ENCODE measurements at places on chromosomes 3 and 15.

GRCh38 chr3:30292192-30292893 lies 314.1 kb upstream of the TGFBR2 start:
- DNase-seq, result no peak

DNA sequence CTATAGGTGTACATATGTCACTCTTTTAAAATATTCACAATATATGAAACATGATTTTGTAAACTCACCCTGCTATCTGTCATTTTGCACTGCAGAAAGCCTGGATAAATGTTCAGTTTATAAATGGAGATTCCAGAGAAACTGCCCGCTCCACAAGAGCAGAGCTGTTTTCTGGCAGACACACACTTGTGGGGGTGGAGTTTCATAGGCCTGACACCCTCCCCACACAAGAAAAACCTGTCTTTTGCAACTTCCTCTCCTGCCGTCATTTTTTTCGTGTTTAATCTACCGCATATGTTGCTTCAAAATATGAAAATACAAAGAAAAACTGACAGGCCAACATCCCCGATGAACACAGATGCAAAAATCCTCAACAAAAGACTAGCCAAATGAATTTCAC lies 479.0 kb downstream of the GABRG3 start:
- DNase-seq, result no peak

DNA sequence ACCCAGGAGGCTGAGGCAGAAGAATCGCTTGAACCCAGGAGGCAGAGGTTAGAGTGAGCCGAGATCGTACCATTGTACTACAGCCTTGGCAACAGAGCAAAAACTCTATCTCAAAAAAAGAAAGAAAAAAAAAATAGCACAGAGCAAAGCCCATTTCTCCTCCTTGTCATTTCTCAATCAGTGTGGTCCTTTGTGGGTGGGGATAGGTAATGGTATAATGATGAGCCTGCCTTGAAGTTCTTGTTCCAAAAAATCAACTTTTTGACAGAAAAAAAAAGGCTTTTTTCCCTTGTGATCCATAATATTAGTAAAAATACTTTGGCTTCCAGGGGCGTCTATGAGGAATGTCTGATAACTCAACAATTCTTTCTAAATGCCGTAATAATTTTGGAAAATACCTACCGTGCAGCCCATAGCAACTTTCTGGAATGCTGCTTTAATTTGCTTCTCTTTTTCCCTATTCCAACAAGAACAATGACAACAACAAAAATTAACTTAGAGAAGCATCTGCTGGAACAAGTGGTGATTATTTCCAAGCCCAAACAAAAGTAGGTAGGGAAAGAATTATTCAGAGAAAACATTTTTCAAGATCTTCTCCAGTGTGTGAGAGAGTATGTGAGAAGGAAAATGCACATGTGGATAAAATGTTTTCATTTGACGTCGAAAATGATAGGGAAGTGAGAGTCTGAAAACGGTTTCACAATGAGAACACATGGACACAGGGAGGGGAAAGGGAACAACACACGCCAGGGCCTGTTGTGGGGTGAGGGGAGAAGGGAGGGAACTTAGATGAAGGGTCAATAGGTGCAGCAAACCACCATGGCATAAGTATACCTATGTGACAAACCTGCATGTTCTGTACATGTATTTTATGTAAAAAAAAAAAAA lies 337.8 kb downstream of the RBMS3 start:
- DNase-seq, result no peak

- no peak for DNase-seq
Observed at GRCh38 chr3:146817704-146818103, 212.6 kb upstream of the PLSCR5 start.

GRCh38 chr15:70125605-70126004 lies 27.9 kb upstream of the TLE3 start:
- no peak for DNase-seq

GRCh38 chr3:122782804-122783203 lies 10.8 kb downstream of the HSPBAP1 start:
- no peak for DNase-seq

DNA sequence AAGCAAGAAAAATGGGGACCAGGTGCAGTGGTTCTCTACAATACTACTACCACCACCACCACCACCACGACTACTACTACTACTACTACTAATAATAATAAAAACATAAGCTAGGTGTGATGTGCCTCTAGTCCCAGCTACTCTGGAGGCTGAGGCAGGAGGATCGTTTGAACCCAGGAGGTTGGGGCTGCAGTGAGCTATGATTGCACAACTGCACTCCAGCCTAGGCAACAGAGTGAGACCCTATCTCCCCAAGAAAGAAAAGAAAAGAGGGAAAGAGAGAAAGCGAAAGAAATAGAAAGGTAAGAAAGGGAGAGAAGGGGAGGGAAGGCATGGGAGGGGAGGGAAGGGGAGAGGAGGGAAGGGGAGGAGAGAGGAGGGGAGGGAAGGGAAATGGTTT lies 350.6 kb downstream of the FOXP1 start:
- DNase-seq, result no peak

DNA sequence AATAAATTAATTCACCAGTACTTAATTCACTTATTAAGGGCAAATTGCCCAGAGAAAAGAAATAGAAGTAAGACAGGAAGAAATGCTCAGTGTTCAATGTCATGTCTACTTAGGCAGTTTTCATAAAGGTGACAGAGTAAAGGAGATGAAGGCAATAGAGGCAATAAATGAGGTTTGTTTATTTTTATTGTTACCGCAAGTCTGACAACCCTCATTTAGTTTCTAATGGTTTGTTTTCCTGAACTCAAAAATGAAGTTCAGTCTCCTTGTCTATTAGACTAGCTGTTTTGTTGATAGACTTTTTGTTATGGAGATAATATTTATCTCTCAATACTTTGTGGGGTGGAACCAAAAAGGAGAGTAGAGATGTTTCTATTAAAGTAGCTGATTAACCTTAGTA lies 258.3 kb downstream of the C3orf38 start:
- no peak for DNase-seq

GRCh38 chr3:13012221-13012691 lies 61.0 kb downstream of the IQSEC1 start:
- no peak for DNase-seq

- DNase-seq, result no peak
Observed at GRCh38 chr3:135803028-135803692, 162.4 kb upstream of the PPP2R3A start.

GRCh38 chr15:76312540-76313174 lies 1.4 kb upstream of the ETFA start:
- DNase-seq, result peak; percentile 48

GRCh38 chr3:115380883-115381572 lies 233.9 kb upstream of the ZBTB20 start:
- DNase-seq, result no peak

- no peak for DNase-seq
Observed at GRCh38 chr3:120858521-120858920, 49.5 kb upstream of the STXBP5L start.

DNA sequence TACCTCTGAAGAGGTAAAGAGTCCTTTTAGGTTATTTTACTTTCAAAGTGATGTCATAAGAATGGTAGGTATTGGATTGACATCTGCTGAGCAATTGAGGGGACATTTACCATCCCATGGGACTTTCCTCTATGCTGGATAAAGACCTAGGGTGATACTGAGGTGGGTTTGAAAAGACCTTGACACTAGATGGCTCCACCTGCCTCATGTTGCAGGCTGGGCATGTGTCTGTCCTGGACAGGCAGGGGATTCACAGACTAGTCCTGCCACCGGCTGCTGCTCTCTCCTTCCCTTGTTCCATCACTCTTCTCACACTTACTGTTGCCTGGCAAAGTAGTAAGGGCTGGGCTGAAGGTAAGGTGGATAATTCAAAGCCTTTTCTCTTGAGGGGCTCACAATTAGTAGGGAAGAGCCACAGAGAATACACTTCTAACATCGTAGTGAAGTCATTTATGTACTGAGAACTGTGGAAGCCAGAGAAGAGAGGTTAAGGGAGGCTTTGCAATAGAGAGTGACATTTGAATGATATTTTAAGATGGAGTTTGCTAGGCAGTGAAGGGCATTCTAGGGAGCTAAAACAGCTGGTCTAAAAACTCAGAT lies 27.7 kb downstream of the TRAK1 start:
- DNase-seq, result peak; percentile 78

DNA sequence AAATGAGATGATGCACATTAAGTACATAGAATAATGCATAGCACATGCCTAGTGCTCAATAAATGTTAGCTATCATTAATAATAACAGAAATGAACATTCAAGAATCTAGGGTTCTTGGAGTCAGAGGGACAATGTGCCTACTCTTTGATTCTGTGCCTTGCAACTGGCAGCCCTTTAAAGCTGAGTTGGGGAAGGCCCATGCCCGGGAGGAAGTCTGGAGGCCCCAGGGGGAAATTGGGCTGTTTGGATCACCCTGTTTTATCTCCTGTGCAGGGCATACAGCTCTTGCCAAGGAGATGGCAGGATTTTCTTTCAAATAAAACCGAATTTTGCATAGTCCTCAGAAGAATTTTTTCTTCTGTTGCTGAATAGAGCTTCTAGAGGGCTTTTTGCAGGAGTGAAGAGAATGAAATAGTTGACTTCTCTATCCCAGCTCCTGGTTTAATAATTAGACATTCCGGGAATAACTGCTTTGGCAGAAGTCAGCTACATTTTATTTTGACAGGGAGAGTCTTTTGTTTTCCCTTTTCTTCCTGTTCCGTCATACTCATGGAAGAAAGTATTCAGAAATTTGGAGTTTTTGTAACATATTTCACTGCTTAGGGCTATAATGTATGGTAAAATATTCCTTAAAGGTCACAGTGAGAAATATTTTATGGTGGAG lies 18.0 kb upstream of the KCNAB1 start:
- DNase-seq, result no peak

DNA sequence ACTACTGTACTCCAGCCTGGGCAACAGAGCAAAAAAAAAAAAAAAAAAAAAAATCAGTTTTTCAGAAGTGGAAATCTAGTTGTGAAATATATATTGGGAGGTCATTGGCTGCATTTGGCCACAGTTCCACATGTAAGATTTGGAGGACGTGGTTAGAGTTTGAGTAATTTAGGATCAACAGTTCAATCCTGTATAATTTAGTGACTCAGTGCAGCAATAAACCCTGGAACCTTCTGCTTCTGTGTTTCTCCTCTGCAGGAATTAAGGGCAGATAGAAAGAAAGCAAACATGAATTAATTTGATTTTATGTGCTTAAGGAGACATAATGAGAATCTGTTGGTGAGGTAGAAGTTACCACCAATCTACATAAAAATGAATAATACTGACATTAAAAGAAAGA lies 347.0 kb downstream of the PTPRG start:
- DNase-seq, result no peak

DNA sequence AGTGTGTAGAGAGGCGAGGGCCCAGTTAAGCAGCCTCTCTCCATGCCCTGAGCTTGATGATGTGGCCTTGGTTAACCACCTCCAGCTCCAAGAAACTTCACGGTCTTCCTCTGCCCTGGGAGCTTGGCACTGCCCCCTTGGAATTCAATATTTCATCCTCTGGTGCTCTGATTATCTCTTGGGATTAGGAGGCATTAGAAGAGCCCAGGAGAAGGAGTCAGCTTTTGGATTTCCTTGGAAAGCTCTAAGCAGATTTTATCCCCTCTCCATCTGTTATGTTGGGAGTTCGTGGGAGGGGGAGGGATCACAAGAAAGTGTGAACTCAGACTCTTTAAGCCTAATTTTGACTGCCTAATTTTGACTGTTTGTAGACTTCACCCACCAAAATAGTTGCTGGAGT lies 132.7 kb upstream of the AGBL1 start:
- DNase-seq, result no peak

- DNase-seq, result no peak
Observed at GRCh38 chr15:60939389-60939788, 289.7 kb downstream of the RORA start.

- DNase-seq, result no peak
Observed at GRCh38 chr15:101342056-101342455, 47.0 kb upstream of the SNRPA1 start.

GRCh38 chr3:81707996-81708395 lies 53.4 kb downstream of the GBE1 start:
- no peak for DNase-seq

- DNase-seq, result no peak
Observed at GRCh38 chr3:178048768-178049167, 487.5 kb upstream of the KCNMB2 start.

- no peak for DNase-seq
Observed at GRCh38 chr3:55519019-55519418, 31.9 kb upstream of the WNT5A start.

GRCh38 chr3:159987291-159987711 lies 1.3 kb upstream of the IL12A start:
- no peak for DNase-seq

- no peak for DNase-seq
Observed at GRCh38 chr3:21642433-21642832, 108.6 kb downstream of the ZNF385D start.

Measured in Calu3 (cell line).